ENCODE measurements at places on chromosomes 16 and 17. TPM values are rescaled to one million over a fixed set of nuclear protein-coding genes. Genes with fewer than 3 reads are reported as not detected.

DNA sequence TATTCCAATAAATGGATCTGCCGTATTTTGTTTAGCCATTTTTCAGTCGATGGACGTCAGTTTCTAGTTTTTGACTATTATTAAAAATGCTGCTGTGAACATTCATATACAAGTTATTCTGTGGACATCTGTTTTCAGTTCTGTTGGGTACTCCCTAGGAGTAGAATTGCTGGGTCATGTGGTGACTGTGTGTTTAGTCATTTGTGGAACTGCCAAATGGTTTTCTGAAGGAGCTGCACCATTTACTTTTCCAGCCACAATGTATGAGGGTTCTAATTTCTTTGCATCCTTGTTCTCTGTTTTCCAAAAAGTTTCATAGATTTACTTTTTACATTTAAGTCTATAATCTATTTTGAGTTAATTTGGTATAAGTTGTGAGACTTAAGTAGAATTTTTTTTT is 29.5 kb downstream of the CYLD start:
- H3K27me3 ChIP-seq = no peaks in the 10 kb centered on the region
- H3K36me3 ChIP-seq = peaks cover 8% of the 10 kb centered on the region
- H3K27ac ChIP-seq = no peak overlapping the region
- no peaks in the 10 kb centered on the region for H3K4me1 ChIP-seq

- no peaks in the 10 kb centered on the region for H3K27me3 ChIP-seq
- H3K36me3 ChIP-seq = no peaks in the 10 kb centered on the region
- no peaks in the 10 kb centered on the region for H3K4me1 ChIP-seq
- H3K4me3 ChIP-seq = no peak overlapping the region
- DNase-seq = no peak
- H3K27ac ChIP-seq = no peak overlapping the region
These were observed 112.7 kb downstream of the BRIP1 start for GRCh38 chr17:61750656-61751055.

DNA sequence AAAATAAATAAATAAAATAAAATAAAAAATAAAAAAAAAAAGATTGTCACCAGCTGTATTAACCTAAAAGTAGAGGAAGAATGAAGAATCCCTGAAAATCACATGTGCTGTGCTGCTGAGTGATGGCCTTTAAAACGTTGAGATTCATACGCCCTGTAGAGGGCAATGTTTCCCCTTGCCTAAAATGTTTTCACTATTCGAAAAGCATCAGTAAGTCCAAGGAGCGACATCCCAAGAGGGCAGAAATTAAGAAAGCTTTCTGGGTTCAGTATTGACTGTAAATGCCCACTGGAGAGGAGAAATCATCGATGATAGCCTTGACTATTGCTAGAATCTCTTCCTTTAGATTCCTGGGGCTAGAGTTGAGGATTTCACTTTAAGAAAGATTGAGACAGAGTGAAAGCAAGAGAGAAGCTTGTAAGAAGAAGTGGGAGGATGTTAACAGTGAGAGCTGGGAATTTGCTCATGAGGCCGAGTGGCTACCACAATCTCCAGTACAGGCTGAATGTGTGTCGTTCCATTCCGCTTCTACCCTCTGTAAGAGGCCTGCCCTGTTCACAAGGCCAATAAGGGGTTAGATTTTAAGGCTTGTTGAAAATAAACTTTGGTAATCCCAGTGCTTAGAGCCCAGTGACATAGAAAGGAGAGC is 170.8 kb upstream of the FAM20A start:
- H3K27me3 ChIP-seq = no peaks in the 10 kb centered on the region
- DNase-seq = no peak
- H3K4me3 ChIP-seq = peak overlapping the region; percentile 60
- peaks cover 11% of the 10 kb centered on the region for H3K4me1 ChIP-seq

GRCh38 chr17:75300280-75300679 is 11.0 kb upstream of the SLC25A19 start:
- no peak for DNase-seq
- H3K27me3 ChIP-seq = no peaks in the 10 kb centered on the region
- no peak overlapping the region for H3K27ac ChIP-seq
- no peaks in the 10 kb centered on the region for H3K4me1 ChIP-seq
- no peaks in the 10 kb centered on the region for H3K36me3 ChIP-seq

DNA sequence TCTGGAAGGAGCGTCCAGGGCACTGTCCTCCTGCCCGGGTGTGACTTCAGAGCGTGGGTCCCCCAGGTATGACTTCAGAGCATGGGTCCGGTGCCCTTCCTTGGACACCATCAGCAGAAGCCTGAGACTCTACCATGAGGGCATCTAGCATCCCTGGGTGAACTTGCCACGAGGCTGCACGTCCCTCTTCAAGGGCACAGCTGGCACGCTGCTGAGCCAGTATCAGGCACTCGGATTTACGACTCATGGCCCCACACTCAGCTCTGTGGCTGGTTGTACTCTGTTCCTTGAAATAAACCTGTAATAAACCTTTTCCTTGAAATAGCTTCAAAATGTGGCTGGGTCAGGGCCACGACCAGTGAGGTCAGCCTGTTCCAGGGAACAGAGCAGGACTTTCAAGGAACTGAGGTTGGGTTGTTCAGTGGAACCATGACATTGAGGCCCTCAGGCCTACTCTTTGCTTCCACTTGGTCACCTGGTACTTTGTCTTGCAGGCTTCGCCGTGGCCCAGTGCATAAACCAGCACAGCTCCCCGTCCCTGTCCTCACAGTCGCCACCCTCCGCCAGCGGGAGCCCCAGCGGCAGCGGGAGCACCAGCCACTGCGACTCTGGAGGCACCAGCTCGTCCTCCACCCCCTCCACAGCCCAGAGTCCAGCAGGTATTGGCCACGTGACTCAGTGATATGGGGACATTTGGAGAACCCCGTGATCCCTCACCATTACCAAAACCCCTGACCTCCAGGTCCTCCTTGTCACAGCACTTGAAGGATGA is 89.9 kb downstream of the SOCS1 start:
- H3K36me3 ChIP-seq = peaks cover 9% of the 10 kb centered on the region
- H3K27ac ChIP-seq = no peak overlapping the region
- no peak overlapping the region for H3K4me3 ChIP-seq
- DNase-seq = no peak
- peaks cover 16% of the 10 kb centered on the region for H3K4me1 ChIP-seq

DNA sequence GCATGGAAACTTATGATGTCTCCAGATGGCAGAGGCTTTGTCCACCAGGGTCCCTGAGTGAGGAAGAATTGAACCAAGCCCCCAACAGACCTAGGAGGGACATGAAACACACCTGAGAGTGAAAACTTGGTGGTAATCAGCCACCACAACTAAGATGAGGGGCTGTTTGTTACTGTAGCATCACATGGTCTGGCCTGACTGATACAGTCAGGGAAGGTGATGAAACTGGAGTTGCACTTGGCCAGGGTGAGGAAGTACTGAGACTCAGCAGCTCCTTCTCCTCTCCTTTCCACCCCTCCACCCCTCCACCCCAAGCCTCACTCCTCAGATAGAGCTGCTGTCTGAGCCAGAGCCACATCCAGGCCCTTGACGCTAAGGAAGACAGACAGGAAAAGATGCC is 37.2 kb downstream of the C16orf82 start:
- H3K27me3 ChIP-seq = no peaks in the 10 kb centered on the region
- no peak for DNase-seq
- no peaks in the 10 kb centered on the region for H3K36me3 ChIP-seq
- H3K4me3 ChIP-seq = no peak overlapping the region

DNA sequence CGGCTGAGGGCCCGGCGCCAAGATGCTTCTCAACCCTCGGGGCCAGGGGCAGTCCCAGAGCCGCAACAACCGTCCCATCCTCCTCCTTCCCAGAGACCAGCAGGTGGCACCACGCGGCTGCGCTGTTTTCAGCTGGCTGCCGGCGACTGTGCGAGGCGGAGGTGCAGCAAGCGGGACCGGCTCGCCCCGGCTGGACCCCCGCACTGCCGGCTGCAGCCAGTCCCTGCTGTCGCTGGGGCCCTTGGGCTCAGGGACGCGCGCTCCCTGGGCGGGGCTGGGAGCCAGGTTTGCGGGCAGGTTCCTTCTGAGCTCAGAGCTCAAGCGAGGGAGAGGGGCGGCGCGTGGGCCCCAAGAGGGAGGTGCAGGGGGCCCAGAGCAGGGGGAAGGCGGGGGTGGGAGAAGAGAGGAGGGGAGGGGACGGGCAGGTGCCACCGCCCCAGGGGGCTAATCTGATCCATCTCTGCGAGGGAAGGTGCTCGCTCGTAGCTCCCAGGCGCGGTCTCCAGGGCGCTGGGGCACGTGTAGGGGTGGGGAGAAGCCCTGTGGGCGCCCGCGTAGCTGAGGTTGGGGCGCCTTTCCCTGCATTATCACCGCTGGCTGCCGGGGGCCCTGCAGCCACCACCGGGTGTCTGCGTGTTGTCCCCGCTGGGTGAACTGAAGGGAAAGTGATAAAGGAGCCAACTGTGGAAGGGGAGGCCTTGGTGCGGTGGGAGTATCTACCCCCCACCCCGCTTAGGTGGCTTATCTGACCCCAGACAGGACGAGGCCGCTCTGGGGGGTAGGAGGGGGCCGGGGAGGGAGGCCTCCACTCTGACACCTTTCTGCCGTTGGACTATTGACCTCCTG is 24.2 kb downstream of the STAT5A start:
- peak overlapping the region; percentile 58 for H3K4me3 ChIP-seq
- H3K27me3 ChIP-seq = no peaks in the 10 kb centered on the region
- no peak for DNase-seq
- H3K36me3 ChIP-seq = peaks cover 47% of the 10 kb centered on the region
- peak overlapping the region; percentile 66 for H3K27ac ChIP-seq
- peaks cover 12% of the 10 kb centered on the region for H3K4me1 ChIP-seq

DNA sequence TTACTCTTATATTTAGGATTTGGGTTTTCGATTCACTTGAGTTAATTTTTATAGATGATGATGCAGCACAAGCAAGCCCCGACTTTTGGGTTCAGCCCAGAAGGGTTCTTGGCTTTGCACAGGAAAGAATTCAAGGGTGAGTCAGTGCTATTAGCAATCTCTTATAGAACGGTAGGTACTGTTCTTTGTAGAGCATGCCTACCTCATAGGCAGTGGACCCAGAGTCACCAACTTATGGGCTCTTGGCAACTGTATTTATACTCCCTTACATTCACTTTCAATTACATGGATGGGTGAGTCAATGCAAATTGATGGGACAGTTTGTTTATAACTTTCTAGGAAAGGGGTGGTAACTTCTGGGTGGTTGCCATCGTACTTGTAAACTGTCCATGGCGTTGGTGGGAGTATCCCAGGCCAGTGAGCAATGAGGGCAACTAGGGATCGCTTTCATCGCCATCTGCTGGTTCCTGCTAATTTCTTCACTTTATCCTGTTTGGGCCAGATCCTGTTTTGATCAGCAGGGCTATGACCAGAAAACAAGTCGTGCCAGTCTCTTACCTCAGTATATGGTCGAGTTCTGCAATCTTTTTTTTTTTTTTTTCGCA is 362.6 kb downstream of the CNTNAP4 start:
- no peak overlapping the region for H3K4me3 ChIP-seq
- no peaks in the 10 kb centered on the region for H3K4me1 ChIP-seq
- DNase-seq = no peak
- H3K27me3 ChIP-seq = no peaks in the 10 kb centered on the region

- no peak for DNase-seq
- no peaks in the 10 kb centered on the region for H3K27me3 ChIP-seq
- peak overlapping the region; percentile 68 for H3K27ac ChIP-seq
- H3K4me1 ChIP-seq = peaks cover 3% of the 10 kb centered on the region
These were observed 1.3 kb downstream of the ARRB2 start for GRCh38 chr17:4711661-4712181.

DNA sequence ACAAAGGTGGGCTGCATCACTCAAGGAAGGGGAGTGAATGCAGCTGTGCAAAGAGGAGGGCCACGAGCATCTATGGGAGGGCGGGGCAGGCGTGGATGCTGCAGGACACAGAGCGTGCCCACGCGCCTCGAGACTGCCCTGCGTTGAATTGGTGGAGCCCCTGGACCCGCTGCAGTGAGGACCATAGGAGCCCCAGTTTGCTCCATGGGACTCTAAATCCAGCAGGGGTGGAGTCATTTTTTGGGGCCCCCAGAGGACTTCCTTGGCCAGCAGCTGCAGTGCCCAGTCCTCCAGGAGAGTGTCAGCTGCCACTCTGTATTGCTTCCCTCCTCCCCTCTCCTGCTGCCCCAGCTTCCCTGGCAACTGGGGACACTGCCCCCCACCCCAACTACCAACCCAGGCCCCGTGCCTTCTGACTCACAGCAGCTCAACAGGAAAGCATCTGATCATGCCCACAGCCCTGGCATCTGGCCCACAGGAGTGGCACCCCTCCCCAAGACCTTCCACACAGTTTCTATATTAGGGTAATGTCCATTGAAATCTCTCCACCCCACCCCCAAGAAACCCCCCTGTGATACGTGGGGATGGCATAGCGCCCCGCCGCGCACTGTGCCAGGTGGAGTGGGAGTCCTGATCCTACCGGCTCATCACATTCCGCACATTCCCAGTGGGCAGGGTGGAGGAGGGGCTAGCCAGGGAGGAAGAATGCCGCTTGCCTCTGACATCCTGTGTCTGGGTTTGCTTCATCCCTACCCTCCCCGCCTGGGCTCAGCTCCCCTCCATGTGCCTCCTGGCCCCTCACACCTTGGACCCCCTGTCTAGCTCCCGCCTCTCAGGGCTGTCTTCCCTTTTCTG is 27.8 kb upstream of the ITGA3 start:
- no peaks in the 10 kb centered on the region for H3K27me3 ChIP-seq
- no peaks in the 10 kb centered on the region for H3K36me3 ChIP-seq
- peak overlapping the region; percentile 68 for H3K27ac ChIP-seq
- H3K4me1 ChIP-seq = peaks cover 25% of the 10 kb centered on the region
- H3K4me3 ChIP-seq = peak overlapping the region; percentile 68
- DNase-seq = no peak

DNA sequence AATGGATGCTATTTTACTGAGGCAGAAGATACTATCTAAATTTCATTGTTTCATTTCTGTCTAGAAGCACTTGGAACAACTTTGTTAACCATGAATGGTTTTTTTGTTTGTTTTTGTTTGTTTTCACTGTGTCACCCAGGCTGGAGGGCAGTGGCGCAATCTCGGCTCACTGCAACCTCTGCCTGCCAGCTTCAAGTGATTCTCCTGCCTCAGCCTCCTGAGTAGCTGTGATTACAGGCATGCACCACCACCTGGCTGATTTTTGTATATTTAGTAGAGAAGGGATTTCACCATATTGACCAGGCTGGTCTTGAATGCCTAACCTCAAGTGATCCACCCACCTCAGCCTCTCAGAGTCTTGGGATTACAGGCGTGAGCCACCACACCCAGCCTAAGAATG is 40.5 kb downstream of the ABHD15 start:
- no peak overlapping the region for H3K4me3 ChIP-seq
- H3K27ac ChIP-seq = no peak overlapping the region
- no peak for DNase-seq

DNA sequence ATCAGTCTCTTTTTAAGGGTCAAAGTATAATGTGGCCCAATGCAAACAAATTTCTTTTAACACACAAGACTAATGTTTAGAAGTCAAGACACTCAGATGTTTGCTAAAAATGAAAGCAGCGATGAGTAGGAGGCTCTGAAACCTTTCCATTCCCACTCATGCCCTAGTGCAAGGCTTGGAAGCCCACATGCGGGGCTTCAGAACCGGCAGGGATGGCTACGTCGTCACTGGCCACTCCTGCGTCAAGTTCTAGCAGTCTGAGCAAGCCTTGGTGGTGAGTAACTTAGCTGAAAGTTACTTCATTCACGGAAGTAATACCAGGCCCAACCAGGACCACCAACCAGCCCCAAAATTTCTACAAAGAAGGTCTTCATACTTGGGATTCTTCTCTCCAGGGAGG is 14.8 kb upstream of the TMED6 start:
- H3K27ac ChIP-seq = no peak overlapping the region
- DNase-seq = no peak
- peaks cover 60% of the 10 kb centered on the region for H3K36me3 ChIP-seq

The UMOD gene
- not detected for total RNA-seq

The HBA2 gene
- 433 TPM for total RNA-seq

The UTS2R gene
- total RNA-seq = 0.27 TPM

The ANKRD40CL gene
- total RNA-seq = not detected

The COL1A1 gene
- 261 TPM for total RNA-seq

The TBC1D3L gene
- 7.9 TPM for total RNA-seq

Data from thoracic aorta (tissue), 2 donors.